ENCODE measurements at places on chromosomes 2 and 18. TPM values are rescaled to one million over a fixed set of nuclear protein-coding genes. Genes with fewer than 3 reads are reported as not detected.

The FAM124B gene
- total RNA-seq: 0.21 TPM

The LRRTM4 gene
- total RNA-seq: not detected

The EFEMP1 gene
- total RNA-seq: 188 TPM

The RAB11FIP5 gene
- total RNA-seq: 35.8 TPM

The ALPI gene
- total RNA-seq: not detected

The TDRD15 gene
- not detected for total RNA-seq

Data from tracheal epithelial cell (primary cell).